Stimulated activated naive CD8-positive, alpha-beta T cell treated with anti-CD3 and anti-CD28 coated beads, Interleukin-15, Interleukin-2, amounts not matched to agents 100 U/mL and 50 U/mL, for 24 hours (primary cell): ENCODE measurements at places on chromosomes 5 and 9.
A peak's percentile ranks its signal among the peaks of the same experiment; 100 is the strongest.

- peak; percentile 34 for DNase-seq
Measured at GRCh38 chr5:425714-426113, 17.3 kb upstream of the EXOC3 start.

DNA sequence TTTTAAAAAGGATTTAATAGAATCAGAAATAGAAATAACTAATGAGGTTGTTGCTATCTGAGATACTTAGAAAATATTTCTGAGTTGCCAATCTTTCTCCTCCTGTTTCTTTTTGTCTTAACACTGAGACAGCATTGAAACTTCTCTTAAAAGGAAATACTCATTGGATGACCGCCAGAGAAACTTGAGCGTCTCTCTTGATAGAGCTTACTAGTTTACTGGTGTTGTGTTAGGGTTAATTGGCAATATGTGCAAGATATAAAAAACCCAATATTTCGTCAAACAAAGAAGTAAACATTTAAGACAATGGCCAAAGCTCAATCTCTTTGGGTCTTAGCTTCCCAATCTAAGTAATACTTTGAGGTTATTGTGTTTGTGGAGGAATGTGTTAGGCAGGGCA is 176.4 kb upstream of the CHD1 start:
- DNase-seq, result no peak

DNA sequence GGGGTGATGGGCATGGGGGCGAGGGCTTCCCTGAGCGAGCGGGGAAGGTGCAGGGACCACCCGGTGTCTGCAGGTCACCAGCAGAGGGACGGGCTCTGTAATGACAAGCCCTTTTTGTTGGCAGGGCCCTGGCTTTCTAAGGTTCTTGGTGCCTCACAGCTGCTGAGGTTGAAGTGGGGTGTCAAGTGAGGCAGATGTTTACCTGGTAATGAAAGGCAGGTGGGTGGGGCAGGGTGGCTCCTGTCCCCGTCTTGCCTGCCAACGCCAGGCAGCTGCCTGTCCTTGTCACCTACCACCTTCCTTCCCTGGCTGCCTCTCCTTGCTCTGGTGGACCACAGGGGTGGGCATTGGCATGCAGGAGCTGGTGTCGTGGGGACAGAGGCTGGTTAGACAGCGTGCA is 41.0 kb upstream of the SEMA4D start:
- DNase-seq, result no peak

DNA sequence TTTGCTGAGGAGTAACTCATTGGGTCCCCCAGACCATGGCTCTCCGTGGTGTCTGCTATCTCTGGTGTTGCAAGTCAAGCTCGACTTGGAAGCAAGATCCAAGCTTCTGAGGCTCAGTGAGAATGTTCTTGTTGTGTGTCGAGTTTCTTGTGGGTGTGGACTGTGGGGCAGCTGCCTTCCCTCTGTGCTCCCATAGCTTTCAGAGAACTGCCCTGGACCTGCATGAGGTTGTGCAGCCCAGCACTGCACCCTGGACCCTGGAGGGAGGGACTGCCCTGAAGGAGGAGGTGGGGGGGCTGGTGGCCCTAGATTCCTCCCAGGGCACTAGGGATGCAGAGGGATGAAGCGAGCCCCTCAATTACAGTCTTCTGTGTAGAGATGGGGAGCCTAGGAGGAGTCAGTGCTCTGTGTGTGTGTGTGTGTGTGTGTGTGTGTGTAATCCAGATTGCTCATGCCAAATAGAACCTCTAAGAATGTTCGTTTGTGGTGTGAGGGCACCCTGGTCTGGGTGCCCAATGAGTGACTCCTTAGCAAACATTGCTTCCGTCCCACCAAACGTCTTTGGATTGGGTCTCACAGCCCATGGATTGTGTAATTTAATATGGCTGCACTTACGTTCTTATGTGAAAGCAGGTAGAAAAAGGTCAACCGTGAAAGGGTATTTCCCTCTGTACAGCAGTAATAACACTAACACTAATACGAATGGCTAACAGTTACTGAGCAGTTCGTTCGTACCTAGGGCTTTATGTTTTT is 143.3 kb upstream of the LMX1B start:
- peak; percentile 25 for DNase-seq

DNA sequence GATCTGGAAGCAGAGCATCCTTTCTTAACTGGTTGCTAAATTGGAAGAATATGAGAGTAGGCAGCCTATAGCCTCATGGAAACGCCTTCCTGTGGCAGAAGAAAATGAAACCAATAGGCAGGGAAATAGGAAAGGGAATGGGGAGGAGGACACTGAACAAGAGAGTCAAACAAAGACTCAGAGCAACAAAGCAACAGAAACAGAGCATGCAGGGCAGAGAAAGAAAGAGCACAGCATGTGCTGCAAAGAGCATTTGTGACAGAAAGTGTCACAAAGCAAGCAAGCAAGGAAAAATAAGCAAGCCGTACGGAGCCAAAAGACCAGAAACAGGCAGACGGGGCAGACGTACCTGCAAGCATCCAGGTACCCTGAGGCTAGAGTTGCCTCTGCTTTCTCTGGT is 123.1 kb downstream of the RAPGEF6 start:
- DNase-seq, result no peak

- no peak for DNase-seq
Measured at GRCh38 chr5:154138701-154139100, 51.8 kb upstream of the GALNT10 start.

GRCh38 chr9:107715740-107716139 is 226.2 kb upstream of the KLF4 start:
- DNase-seq, result no peak

GRCh38 chr9:35844628-35845270 is 15.7 kb downstream of the TMEM8B start:
- DNase-seq, result no peak

DNA sequence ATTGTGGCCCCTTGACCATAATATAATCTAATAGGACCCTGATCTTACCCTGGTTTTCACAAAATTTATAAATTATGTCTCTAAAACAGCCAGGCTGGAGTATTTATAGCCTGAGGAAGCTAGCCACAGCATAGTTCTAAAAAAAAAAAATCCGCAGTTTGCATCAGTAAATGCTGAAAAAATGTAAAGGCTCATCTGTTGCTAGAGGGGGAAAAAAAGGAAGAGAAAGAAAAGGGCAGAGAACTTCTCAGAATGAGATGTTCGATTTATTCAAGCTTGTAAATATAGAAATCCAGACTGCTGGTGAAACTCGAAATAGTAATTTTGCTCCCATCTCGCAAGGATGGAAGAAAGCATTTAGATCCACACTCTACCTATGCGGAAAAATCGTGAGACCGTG is 467.5 kb downstream of the NTRK2 start:
- DNase-seq, result no peak

- DNase-seq, result no peak
Measured at GRCh38 chr5:144195448-144195847, 24.8 kb downstream of the KCTD16 start.

GRCh38 chr9:109498195-109499092 is at the start of gene PTPN3:
Gene PTPN3, minus strand, starts transcription at chr9:109498307. Its CDS starts 34,873 bp downstream, at chr9:109463434.
- DNase-seq, result no peak

GRCh38 chr5:126927429-126927828 is 102.9 kb downstream of the MARCHF3 start:
- DNase-seq, result no peak

DNA sequence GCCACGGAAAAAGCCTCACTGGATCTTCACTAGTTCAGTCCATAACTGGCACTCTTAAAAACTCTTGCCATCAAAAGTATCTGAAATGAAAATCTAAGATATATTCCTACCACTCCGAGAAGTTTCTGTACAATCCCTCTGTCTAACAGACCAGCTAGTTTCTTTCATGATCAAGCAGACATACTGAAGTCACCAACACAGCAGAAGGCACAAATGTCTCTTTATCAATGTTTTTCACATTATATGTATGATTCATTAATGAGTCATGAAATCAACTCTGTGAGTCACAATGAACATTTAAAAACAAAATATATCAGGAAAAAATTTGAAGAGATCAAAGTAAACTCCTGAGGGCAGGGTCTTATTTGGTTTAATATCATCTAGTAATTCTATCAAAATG is 50.8 kb downstream of the F2R start:
- DNase-seq, result no peak

- no peak for DNase-seq
Measured at GRCh38 chr9:85508616-85509015, 233.1 kb downstream of the AGTPBP1 start.
